ENCODE measurements at places on chromosomes 4 and X. TPM values are rescaled to one million over a fixed set of nuclear protein-coding genes. Genes with fewer than 3 reads are reported as not detected.

NAP1L3 gene
- total RNA-seq: 0.53 TPM

KLHL4 gene
- 0.95 TPM for total RNA-seq

NEK1 gene
- total RNA-seq: 8.6 TPM

LDB2 gene
- total RNA-seq: 7.9 TPM

NEIL3 gene
- 2.7 TPM for total RNA-seq

ABCE1 gene
- 97.1 TPM for total RNA-seq

PAGE1 gene
- total RNA-seq: not detected

CT47B1 gene
- total RNA-seq: not detected

DKC1 gene
- total RNA-seq: 55.9 TPM

FMR1NB gene
- total RNA-seq: not detected

GAGE2A gene
- total RNA-seq: not detected

MAGEA6 gene
- not detected for total RNA-seq

CXorf49 gene
- not detected for total RNA-seq

FBXW7 gene
- 40.7 TPM for total RNA-seq

SMR3B gene
- not detected for total RNA-seq

- DNase-seq: no peak
Observed at GRCh38 chrX:105975382-105975781, 63.1 kb downstream of the SERPINA7 start.

- DNase-seq: no peak
Observed at GRCh38 chr4:37852376-37852775, 25.9 kb downstream of the PGM2 start.

- DNase-seq: no peak
Observed at GRCh38 chr4:8762356-8762755, 109.3 kb downstream of the HMX1 start.

DNA sequence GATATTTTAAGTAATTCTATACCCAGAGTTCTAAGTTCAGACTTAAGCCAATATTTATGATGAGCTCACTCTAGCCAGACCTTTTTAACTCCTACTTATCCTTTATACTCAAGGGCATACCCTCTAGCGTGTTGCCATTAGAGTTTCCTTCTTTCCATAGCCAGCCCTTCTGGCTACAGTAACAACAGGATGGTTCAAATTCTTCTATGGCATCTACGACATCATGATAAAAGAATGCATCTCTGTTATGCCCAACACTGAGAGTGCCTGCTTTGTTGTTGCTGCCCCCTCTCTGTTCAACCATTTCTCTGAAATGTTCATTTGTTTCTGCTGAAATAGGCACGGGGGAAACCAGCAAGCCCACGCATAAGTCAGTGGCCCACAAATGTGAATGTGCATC is 104.5 kb downstream of the UBE2NL start:
- no peak for DNase-seq

DNA sequence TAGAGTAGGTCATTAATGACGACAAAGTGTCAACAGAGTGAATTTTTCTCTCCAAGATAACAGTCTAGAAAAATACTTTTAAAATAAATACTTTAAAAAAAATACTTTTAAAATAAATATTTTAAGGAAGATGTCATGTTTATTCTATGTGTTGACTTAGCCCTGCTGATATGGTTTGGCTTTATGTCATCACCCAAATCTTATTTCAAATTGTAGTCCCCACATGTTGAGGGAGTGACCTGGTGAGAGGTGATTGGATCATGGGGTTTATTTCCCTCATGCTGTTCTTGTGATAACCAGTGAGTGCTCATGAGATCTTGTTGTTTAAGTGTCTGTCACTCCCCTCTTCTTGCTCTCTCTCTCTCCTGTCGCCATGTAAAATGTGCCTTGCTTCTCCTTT is 754.9 kb upstream of the SLIT2 start:
- DNase-seq: no peak

- DNase-seq: no peak
Observed at GRCh38 chr4:62455871-62456270, 1255.7 kb downstream of the ADGRL3 start.

- DNase-seq: no peak
Observed at GRCh38 chrX:106862972-106863688, 40.0 kb downstream of the RIPPLY1 start.

- no peak for DNase-seq
Observed at GRCh38 chr4:140799686-140800225, 43.6 kb upstream of the TBC1D9 start.

- DNase-seq: no peak
Observed at GRCh38 chr4:99891351-99891750, 2.9 kb downstream of the LAMTOR3 start.

DNA sequence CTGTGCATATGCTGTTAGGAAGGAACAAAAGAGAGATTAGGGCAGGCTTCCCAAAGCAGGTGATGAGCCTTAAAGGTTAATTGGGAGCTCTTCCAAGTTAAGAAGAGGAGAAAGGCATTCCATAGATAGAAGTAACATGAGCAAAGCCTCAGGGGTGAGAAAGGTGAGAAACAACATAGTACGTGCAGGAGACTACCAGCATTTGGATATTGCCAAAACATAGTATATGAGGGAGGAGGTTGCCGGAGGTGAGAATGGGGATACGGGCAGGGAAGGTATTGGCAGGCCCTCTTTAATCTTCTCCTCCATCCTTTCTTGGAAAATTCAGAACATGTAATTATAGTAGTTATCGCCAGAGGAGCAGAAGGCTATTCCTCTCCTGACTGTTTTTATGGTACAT is 96.1 kb upstream of the MBNL3 start:
- DNase-seq: no peak

DNA sequence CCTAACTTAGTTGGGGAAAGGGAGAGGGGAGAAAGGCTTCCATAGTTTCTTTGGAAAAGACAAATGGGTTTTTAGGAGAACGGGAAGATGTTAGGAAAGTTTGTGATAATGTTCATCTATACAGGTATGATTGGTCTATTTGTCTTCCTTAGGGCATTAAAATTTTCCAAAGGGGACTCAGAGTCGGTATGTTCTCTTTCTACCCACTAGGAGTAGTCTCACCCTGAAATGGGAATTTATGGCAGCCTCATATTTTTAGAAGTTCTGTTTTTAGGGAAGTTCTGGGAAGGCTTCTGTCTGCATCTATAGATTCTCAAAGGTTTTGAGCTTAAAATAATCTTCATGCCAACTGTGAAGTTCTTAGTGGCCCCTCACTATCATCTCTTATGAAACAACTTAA is 637.3 kb downstream of the ADGRL3 start:
- no peak for DNase-seq

DNA sequence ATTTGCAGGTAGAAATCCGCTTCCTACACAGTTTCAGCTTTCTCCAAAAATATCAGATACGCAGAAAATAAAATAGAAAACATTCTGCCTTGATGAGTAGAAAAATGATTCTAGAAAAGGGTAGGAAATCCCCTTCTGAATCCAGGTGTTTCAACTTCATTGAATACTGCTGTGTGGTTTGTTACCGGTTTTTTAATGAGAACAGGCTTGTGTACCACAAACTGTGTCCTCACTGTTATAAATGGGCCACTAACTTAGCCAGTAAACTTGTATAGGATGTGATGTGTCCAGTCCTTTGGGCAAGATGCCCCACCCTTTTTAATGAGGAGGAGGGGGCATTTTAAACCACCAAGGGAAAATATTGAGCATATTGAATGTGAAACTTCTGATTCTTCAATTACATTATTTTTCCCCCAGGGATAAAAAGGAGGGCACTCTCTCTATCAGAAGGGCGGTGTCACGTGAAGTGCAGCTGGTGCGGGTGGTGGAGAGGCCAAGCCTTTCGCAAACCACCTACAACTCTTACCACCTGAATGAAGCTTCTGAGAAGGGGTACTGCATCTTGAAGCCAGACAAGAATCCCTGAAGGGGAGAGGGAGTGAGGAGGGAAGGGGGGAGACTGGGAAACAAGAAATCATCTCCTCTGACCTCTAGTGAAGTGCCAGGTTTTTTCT is 4.5 kb downstream of the CXXC4 start:
- DNase-seq: no peak

DNA sequence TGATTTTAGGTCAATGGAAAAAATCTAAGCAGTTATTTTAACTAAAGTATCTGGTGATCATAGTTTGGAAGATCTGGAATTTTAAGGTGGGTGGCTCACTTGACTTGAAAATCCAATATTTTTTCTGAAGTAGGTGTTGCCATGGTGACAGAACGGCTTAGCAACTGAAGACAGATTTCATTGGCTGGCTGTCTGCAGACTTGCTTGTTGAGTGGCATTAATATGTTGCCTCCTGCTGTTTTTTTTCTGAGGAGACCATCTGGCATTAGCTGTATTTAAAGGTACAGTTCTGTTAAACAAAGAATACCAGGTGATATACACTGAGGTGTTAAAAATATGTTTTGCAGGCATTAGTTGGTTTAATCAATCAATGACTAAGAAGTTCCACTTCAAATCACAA is 19.8 kb downstream of the CPE start:
- DNase-seq: no peak

- no peak for DNase-seq
Observed at GRCh38 chr4:55004831-55005230, 120.6 kb downstream of the KDR start.

GRCh38 chr4:183335369-183335940 is 13.2 kb upstream of the CLDN24 start:
- DNase-seq: no peak

GRCh38 chr4:105594099-105595010 is 41.9 kb downstream of the ARHGEF38 start:
- DNase-seq: no peak

DNA sequence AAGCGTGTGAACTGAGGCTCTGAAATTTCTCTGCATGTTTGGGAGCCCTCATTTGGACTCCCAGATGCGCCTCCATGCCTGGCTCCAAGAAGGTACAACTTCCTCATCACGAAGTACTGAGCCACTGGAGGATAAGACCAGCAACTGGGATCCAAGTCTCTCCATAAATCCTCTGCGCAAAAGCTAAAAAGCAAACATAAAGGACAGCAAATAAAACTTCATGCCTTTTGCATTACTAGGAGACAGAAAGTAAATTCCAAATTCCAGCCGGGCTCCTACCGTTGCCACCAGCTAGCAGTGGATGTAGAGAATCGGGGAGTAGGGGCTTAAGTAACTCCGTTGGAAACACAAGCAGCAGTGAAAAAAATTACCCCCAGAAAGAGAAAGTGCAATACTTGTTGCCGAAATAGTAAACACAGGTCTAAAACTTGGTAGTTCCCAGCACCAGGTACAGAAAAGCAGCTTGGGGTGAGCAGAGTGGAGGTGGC is 477.1 kb upstream of the TENM3 start:
- no peak for DNase-seq

GRCh38 chrX:68433981-68434299 is 645 bp upstream of the OPHN1 start:
- no peak for DNase-seq

- no peak for DNase-seq
Observed at GRCh38 chrX:137071596-137071995, 37.8 kb upstream of the GPR101 start.

- DNase-seq: no peak
Observed at GRCh38 chrX:112803060-112803459, 37.6 kb downstream of the AMOT start.

- no peak for DNase-seq
Observed at GRCh38 chrX:24260842-24261550, 52.9 kb downstream of the SUPT20HL2 start.

DNA sequence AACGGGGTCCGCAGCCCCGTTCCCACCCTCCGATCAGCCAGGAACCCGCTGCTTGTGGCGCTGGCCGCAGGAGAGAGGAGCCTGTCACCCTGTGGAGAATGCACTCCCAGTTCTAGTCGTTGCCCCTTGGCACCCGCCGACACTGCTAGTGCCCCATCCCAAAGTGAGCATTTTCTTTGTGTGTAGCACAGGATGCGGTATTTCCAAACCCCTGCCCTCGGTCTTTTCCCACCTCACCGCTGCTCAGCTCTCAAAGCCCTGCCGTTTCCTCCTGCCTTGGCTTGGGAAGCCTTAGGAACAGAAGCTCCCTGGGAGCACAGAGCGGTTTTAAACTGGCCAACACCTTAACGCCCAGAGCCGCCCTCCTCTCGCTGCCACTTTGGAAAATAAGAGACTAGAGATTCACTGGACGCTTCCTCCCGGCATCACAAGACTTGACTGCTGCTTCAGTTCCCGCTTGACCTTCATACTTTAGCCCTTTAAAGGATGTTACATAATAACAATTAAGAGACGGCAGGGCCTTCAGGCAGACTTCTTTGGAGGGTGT is 772 bp downstream of the CYP4V2 start:
- no peak for DNase-seq

DNA sequence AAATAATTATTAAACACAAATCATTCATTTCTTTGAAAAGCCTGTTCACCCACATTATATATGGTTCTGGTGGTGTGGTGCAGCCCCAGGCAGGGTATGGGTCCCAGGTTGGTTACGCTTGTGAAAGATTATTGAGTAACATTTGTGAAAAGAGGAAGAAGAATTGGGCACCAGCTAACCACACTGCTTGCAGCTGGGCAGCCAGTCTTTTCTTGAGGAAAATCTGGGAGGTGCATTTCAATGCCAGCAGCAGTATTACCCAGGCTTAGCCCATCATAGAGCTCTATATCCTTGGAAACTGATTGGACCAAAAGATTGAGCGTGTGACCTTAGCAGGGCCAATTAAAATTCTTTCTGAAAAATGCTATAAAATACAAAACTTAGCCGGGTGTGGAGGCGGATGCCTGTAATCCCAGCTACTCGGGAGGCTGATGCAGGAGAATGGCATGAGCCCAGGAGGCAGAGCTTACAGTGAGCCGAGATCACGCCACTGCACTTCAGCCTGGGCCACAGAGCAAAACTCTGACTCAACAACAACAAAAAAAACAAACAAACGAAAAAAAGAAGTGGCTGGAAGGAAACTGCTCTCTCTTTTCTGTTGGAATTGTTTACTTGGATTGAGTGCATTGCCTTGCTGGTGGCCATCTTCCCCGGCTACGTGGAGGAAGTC is 9.7 kb upstream of the PLAC8 start:
- no peak for DNase-seq

Measured in esophagus squamous epithelium (tissue), 5 donors.